ENCODE measurements at places on chromosomes 4 and X. TPM values are rescaled to one million over a fixed set of nuclear protein-coding genes. Genes with fewer than 3 reads are reported as not detected.

Gene NAP1L2
- total RNA-seq, result 46.1 TPM

- no peak for DNase-seq
Measured at GRCh38 chr4:168335621-168336020, 17.1 kb upstream of the DDX60 start.

DNA sequence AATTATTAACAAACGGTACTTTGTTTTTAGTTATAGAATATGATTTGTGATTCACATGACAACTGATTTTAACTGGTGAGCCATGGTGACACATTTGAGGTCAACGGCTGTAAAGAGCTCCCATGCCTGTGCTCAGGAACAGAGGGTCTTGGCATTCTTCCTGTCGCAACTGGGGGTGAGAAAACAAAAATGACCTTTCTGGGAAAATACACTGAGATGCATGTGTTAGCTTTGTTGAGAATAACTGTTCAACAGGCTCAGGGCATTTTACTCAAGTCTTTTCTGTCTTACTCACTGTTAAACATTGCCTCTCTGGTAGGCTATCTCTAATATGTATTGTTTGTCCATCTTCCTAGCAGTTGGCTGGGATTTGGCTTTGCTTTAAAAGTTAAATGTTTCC, 57.1 kb upstream of the HPGD start:
- no peak for DNase-seq

Gene FGF5
- total RNA-seq, result 0.82 TPM

Gene HMX1
- total RNA-seq, result not detected

- no peak for DNase-seq
Measured at GRCh38 chr4:150010525-150011126, 67.6 kb upstream of the DCLK2 start.

Gene SMIM14
- 70.9 TPM for total RNA-seq

DNA sequence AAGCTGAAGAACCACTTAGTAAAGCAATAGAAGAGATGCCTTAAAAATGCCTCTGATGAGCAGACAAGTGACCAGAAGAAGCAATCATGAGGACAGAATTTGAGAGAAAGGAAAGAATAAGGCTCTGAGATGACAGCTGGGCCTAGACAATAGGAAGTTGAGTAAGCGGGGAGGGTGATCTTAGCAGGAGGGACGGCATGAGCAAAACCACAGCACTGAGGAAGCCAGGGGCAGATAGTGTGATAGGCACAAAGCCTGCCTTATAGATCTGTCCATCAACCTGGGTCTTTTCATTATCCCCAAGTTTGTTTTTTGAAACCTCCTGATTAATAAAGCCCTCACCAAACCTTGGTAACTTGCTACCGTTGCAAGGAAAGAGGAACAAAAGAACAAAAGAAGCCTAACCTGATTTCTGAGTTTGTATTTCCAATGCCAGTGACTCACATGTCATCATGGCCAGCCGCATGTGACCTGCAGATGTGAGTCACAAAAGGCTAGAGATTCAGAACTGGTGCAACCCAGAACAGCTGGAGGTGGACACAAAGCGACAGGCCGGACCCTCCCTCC, 55.7 kb upstream of the PPARGC1A start:
- DNase-seq, result no peak

- DNase-seq, result no peak
Measured at GRCh38 chr4:81418572-81418971, 53.1 kb downstream of the RASGEF1B start.

GRCh38 chr4:40573593-40574311, 55.9 kb downstream of the RBM47 start:
- DNase-seq, result no peak

GRCh38 chrX:118534716-118535493, 39.3 kb downstream of the DOCK11 start:
- no peak for DNase-seq

Gene RAB40AL
- total RNA-seq, result 0.82 TPM

DNA sequence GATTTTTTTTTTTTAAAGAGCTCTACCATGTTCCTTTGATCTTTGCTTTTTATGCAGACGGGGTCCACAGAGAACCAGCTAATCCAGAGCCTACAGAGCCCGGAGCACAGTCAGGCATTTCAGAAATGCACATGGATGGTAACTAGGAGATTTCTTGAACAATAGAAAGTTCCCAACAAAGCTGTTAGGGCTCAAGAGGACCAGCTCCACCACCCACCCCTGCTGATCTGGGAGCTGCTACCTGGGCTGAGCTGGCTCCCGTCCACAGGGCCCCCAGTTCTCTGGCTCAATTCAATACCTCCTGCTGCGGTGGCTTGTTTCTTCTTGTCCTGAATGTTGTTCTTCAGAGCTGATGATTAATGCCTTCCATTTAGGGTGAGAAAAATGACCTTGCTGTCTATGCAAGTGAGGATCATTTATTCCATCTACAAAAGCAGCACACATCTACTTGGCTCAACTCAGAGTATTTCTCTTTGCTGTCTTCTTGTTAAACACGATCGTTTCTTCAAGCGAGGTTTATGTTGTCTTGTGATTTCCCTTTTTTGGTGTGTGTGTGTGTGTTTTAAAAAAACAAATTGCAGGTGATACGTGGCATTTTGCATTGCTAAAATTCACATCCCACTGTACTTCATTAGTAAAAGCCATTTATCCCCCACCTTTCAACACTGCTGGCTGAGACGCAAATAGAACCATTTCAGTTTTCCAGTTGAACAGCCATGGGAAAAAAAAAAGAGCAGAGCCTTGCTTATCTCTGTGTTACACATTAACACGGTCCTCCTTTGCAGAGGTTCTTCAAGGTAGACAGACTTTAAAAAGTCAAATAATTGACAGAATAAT, 31.3 kb downstream of the IGFBP7 start:
- no peak for DNase-seq

DNA sequence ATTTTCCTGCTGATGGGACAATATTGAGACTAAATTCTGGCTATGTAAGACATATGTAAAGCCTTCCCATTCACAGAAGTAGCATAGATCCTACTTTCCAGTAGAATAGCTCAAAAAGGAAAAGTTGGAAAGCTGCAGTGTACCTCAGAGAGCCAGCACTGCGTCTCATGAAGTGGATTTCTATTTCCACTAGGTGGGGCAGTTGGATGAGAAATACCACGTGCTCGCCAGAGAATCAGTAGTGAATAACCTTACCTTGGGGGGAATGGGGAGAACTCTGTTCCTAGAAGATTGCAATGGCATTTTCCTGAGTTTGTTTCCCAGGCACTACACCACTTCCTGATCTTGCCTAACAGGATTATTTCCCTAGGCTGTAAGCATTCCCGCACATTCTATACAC, 907.1 kb downstream of the FSTL5 start:
- no peak for DNase-seq

Gene GPC3
- 3.3 TPM for total RNA-seq

DNA sequence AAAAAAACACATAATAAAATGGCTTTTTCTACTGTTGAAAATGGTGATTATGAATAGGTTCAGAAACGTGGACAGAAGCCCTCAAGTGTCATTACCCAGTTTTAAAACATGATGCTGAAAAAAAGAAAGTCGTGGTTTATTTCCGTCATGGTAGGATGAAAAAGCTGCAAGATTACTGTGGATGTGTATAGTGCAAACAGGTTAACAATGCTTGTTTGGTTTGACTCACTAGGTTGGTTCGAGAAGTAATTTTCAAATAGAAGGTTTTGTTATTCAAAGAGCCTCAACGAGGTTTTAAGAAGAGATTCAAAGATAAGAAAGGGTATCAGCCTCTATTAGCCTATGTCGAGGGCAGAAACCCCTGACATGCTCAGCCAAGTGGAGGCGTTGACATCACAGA, 2.5 kb upstream of the RXFP1 start:
- DNase-seq, result no peak

Gene TRAM1L1
- total RNA-seq, result 28.9 TPM

All from frontal cortex (tissue), 4 donors.